Brain pericyte (primary cell): ENCODE measurements at places on chromosomes 3 and 15.

GRCh38 chr3:181382656-181383055 lies 329.1 kb upstream of the SOX2 start:
- no peak for DNase-seq

DNA sequence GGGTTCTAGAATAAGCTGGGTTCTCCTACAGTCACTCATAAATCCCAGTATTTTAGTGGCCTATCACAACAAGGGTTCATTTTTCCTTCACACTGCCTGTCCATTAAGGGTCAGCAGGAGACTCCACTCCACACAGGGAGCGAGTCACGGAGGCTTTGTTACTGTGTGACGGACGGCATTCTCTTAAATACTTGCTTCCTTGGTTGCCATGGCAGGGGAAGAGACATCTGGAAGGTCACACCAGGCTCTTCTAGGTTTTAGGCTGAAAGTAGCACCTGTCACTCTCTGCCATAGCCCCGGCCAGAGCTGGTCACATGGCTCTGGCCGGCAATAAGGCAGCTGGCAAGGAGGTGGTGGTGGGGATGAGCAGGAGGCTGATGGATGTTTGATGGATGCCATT lies 89.4 kb upstream of the ANKRD34C start:
- DNase-seq = no peak

- no peak for DNase-seq
Measured at GRCh38 chr3:178901204-178901603, 170.4 kb downstream of the ZMAT3 start.

DNA sequence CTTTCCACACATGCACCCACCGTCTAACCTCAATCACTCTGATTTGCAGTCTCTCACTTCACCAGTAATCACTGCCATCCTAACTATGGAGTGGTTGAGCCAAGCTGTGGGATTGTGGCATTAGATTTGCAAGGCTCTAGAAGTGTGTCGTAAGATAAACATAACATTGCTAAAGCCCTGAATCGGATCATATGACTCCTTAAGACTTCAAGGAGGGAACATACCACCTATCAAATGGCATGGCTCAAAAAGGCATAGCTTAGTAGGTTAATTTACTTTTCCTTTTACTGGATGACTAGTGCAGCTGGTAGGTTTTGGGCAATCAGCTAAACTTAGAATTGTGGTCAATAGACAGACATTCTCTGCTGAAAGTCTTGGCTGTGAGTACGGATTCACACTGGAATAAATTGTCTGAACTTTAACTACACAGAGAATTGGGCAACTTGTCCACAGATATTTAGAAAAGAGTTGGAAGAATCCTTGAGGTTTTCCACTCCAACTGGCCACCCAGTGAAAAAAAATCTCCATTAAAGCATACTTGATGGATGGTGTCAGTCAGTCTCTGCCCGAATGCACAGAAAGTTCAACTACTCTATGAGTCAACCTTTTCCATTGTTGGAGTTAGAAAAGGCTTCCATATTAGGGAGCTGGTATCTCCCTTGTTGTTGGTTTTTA lies 476.7 kb upstream of the CBLB start:
- peak; percentile 29 for DNase-seq

DNA sequence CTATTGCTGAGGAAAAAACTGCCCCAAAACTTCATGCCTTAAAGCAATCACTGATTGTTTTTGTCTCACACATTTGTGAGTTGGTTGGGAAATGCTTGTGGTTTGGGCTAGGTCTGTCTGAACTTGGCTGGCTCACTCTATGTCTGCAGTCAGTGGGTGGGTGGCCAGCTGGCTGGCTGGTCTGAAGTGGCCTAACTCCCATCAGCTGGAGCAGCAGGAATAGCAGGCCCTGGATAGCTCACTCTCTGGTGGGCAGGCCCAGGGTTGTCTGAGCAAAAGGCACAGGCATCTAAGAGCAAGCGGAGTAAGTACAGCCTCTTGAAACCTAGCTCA lies 37.7 kb upstream of the PRR20G start:
- DNase-seq = no peak

DNA sequence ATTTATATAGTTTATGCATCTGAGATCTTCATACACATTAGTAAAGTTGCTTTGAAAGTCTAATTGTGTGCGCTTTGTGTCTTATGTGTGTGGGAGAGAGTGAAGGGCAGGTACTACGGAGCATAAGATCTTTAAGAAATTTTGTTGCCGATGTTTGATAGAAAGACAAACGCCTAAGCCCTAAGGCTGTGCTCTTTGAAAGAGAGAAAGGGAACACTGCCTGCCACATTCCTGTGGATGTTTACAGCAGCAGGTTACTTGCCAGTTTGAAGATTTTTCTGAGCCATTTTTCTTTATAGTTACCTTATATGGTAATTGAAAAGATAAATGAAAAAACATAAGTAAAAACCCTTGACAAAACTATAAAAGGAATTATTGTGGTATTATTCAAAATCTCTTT lies 17.0 kb downstream of the DTWD1 start:
- DNase-seq = no peak

GRCh38 chr3:100775669-100776068 lies 66.4 kb downstream of the TFG start:
- DNase-seq = no peak

DNA sequence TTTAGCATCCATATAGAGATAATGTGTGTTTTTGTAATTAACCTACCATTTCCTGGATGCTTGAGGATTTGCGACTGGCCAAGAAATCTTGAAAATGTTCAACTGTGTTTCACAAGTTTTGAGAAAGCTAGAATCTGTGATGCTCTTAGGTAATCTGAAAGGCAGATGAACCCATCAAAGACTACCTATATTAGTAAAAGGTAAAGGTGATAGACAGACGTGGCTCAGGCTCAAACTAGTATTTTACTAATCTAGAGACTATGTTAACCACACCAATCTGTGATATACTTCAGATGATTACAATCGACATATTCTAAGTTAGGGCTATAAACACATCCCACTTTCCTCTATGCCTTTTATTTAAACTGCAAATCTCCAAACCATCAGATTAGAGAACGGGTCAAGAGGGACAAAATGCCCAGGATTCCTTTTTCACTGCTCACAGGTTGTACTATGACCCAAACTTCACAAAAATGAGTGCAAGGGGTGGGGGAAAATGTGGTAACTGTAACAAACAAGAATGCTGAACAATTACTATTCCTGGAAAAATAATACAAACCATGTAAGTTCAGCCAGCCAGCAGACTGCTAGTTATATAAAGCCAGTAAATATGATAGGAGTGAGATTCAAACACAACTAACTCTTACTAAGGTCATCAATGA lies 295.1 kb downstream of the FOXP1 start:
- no peak for DNase-seq

DNA sequence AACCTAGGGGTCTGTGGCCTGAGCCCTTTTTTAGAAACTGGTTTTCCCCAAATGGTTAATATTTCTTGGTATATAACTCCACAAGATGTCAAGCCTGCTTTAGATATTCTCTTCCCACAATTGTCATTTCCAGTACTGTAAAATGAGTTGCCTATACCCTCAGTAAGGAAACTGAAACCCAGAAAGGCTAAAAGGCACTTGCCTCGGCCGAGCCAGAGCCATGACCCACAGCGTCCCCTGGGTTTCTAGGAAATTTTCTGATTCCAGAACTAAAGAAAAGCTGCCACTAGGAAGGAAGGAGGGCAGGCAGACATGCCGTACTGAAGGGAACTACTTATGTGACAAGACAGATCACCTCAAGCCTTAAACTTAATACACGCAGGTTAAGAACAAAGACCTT lies 59.1 kb downstream of the ATP8B4 start:
- no peak for DNase-seq

GRCh38 chr15:101579631-101580163 lies 72.5 kb downstream of the TM2D3 start:
- no peak for DNase-seq

GRCh38 chr15:47504624-47505256 lies 212.6 kb upstream of the SEMA6D start:
- DNase-seq = no peak

DNA sequence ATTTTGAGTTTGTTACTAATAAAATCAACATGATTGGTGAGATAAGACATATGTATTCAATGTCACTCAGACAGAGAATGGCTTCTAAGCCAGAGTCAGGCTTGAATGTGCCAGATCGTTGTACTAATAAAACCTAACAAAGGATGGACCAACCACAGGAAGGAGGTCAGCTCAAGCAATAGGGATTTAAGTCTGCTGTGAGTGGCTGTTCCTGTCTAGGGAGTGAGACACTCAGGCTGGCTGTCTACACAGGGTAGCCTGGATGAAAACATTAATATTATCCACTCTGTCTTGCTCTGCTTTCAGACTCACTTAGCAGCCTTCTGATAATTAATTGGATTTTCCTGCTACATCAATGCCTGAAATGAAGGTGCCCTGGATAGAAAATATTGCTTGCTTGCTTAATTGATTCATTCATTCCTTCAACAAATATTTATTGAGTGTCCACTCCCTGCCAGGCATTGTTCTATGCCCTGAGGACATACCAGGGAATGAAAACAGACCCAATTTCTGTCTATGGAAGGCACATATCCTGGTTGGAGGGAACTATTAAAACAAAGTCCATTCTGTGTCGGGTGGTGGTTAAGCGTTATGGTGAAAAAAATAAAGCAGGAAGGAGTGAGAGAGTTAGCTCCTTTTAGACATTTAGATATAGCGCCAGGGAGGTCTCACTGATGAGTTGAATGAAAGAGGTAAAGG lies 239.4 kb downstream of the CHST2 start:
- no peak for DNase-seq

GRCh38 chr15:30675126-30675525 lies 49.2 kb downstream of the ARHGAP11B start:
- DNase-seq = no peak

- DNase-seq = no peak
Measured at GRCh38 chr3:113630956-113631542, 65.4 kb downstream of the USF3 start.

DNA sequence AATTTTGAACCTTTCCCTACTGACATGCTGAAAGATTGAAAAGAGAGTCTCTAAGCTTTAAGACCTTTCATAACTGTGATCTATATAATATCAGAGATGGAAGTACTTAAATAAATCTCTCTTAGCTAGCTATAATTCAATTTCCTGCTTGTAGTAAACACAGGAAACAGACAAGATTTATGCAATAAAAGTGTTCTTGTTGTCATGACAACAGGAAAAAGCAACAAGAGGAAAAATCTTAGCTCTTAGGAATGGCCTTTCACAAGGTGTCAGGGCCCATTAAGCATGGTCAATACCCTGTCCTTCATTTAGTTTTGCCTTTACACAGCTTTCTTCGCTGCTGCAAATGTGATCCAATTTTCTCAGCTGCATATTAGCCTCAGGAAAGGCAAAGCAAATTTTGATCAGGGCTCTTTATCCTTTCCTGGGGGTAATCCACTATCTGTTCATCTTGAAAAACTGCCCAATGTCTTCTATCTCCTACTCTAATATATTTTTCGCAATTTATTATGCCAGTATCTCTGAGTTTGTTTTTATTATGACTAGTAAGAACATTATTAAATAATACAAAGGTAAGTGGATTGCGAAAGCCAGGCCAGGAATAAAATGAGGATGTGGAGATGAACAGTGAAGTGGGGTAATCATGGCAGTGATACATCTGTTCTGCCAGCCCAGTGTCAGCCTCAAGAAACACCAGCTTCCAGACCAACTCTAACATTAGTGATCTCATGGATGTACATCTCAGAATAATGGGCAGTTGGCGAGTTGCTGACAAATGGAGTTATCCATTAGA lies 28.7 kb downstream of the SIDT1 start:
- DNase-seq = no peak

- DNase-seq = no peak
Measured at GRCh38 chr3:25603703-25604102, 61.0 kb downstream of the TOP2B start.

GRCh38 chr3:42264399-42265058 lies 1.5 kb downstream of the CCK start:
- DNase-seq = no peak

DNA sequence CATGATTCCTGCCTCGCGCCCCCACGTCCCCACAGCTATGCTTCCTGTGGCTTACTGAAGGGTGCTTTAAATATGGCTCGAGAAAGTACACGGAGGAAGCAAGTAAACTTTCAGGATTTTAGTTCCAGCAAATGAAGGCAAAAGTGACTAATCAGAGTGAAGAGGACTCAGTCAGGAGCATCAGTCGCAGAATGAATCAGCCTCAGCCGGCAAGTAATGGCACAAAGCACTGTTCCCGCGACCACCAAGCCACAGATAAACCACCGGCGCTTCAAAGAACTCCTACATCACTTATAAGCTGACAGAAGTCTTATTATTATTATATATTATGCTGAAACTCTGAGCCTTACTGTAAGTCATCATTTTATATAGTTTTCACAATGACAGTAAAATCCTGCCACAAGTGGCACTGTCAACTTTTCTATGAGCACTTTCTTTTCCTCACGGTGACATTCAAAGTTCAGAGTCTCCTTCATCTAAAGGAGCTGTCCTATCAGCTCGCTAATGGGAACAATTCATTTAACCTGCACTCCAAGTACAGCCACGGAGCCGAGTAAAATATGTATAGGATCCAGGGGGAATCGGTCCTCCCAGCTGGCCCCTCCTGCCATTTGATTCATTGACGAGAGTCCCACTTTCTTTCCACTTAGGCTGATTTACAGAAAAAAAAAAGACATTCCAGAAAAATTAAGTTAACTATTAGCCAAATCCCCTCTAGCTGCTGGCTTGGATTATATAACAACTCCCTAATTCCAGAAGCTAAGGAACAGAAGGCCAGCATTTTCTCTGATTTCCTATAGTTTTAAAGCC lies 217.0 kb upstream of the ICE2 start:
- no peak for DNase-seq

- no peak for DNase-seq
Measured at GRCh38 chr3:61943975-61944374, 382.6 kb downstream of the PTPRG start.

GRCh38 chr3:65729973-65730372 lies 308.7 kb downstream of the MAGI1 start:
- DNase-seq = no peak
